Chondrocyte (in vitro differentiated cells): ENCODE measurements at places on chromosomes 5 and 9.
A peak's percentile ranks its signal among the peaks of the same experiment; 100 is the strongest.

GRCh38 chr5:3993856-3994473 lies 398.3 kb downstream of the IRX1 start:
- DNase-seq = no peak

DNA sequence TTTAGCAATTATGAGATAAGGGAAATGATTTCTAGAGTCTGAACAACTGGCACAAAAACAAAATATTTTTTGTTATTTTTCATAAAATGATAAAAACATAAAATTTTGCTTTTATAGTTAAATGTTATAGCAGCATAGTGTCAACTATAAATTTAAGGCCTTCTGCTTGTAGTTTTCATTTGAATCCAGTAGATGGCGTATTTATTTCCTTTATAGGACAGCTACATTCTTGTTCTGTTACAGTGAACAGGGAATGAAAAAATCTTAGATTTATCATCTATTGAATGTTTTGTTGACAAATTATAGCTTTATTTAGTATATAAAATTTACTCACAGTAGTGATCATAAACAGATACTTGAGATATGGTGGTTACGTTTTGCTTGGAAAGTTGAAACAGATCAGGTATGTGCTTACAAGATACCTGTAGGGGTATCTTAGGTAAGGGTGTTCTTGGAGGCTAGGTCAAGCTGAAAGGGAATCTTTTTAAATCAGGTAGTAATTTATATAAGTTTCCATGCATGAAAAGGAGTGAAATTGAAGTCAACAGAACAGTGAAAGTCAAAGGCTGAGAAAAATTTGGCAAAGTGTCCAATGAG lies 239.3 kb upstream of the GRIN3A start:
- no peak for DNase-seq

GRCh38 chr9:114282507-114282906 lies 40.4 kb upstream of the ORM1 start:
- no peak for DNase-seq

- DNase-seq = peak; percentile 79
These were observed 23.8 kb upstream of the COL5A1 start for GRCh38 chr9:134617836-134618162.

DNA sequence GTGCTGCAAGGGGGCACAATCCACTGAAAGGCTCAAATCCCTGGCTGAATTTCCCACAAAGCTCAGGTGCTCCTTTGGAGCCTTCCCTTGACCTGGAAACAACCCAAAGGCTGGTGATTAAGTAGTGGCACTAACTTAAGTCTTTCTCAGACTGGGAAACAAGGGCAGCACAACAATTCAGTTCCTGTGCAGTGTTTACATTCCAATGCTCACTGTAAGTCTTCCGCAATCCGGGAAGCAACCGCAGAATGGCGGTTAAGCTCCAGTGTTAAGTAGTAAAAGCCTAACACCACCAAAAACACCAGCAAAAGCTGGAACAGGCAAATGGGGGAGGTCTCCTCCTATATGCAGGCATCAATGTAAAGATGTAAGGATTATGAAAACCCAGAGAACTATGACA lies 117.2 kb downstream of the TRPM3 start:
- DNase-seq = no peak

DNA sequence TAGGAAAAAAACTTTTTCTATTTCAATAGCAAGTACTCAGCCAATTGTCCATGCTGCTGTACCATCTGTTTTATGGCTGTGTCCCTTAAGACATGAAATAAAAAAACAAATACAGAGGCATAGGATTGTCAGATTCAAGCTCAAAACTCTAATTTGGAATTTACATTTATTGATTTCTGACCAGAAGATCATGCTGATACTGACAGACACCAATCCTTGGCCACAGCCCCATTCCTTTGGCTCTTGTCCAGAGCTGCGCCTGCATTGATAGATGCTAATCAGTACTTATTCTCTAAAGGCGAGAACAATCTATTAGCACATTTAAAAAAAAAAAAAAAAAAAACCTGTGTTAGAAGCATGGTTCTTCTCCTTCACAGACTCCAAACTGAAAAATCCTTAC lies 384.6 kb downstream of the TMEM232 start:
- DNase-seq = no peak
